ENCODE measurements at places on chromosomes 4 and X.

DNA sequence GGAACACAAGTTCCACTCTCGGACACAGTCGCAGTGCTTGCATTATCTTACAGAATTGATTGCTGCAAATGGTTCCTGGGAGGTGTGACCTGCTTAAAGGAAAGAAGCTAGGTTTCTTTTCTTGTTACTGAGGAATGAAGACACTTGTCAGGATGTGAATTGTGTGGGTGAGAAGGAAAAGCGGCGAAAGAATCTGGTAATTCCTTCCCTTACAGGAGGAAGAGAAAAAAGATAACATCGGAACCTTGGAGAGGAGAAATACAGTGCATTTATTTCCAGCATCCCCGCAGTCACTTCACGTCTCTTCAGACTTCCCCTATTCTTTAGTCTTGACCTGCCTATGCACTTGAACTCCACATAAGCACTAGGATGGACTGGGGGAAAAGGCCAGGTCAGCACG, 389 bp upstream of the CCSER1 start:
- DNase-seq = no peak

DNA sequence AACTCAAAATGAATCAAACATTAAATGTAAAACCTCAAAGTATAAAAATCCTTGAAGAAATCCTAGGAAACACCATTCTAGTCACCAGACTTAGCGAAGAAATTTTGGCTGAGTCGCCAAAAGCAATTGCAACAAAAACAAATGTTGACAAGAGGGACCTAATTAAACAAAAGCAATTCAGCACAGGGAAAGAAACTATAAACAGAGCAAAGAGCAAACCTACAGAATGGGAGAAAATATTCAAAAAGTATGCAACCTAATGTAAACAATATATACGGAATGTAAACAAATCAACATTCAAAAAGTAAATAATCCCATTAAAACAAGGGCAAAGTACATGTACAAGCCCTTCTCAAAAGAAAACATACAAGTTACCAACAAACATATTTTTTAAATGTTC, 974.7 kb downstream of the TRAM1L1 start:
- DNase-seq = no peak

- DNase-seq = no peak
Measured at GRCh38 chr4:109611045-109611646, 51.1 kb downstream of the MCUB start.

DNA sequence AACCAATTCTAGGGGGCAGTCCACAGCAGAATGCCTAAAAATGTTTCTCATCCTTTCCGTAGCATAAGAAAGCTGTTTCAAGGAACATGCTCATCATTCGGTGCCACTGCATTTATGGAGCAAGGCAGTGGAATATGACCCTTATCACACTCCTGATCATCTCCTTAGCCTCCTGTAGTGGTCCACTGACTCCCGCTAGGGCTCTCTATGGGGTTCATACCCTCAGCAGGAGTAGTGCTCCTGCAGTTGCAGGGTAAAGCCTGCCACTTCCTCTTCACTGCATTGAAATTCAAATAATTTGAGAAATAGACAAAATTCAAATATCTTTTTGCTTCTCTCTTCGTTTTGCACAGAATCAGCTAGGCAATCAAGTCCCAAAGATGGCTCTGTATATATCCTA, 107.0 kb downstream of the NDST3 start:
- DNase-seq = no peak

DNA sequence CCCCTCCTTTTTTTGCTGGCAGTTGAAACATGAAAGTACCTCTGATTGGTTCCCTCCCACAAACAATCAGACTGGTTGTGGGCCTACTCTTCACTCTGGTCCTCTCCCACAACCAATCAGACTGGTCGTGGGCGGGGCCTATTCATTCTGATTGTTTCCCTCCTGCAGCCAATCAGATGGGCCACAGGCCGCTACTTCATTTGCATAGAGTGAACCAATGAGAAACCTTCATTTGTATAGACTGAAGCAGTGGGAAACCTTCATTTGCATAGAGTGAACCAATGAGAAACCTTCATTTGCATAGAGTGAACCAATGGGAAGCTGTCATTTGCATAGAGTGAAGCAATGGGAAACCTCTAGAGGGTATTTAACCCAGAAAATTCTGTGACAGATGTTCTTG, 55.2 kb downstream of the TRMT44 start:
- no peak for DNase-seq

DNA sequence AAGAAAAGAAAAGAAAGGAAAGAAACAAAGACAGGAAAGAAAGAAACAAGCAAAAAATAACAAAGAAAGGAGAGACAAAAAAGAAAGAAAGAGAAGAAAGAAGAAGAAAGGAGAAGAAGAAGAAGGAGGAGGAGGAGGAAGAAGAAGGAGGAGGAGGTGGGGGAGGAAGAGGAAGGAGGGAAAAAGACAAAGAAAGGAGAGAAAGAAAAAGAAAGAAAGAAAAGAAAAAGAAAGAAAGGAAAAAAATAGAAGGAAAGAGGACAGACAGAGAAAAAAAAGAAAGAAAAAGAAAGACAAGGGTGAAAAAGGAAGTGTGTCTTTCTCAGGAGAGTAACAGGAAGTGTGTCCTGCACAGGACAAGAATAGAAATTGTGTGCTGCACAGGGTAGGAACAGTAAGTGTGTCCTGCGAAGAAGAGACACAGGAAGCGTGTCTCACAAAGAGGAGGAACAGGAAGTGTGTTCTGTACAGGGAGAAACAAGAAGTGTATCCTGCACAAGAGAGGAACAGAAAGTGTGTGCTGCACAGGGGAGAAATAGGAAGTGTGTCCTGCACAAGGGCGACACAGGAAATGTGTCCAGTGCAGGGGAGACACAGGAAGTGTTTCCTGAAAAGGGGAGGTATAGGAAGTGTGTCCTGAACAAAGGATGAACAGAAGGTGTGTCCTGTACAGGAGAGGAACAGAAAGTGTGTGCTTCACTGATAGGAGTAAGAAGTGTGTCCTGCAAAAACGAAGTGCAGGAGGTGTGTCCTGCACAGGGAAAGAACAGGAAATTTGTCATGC, 101.2 kb downstream of the ARSF start:
- peak; percentile 17 for DNase-seq

DNA sequence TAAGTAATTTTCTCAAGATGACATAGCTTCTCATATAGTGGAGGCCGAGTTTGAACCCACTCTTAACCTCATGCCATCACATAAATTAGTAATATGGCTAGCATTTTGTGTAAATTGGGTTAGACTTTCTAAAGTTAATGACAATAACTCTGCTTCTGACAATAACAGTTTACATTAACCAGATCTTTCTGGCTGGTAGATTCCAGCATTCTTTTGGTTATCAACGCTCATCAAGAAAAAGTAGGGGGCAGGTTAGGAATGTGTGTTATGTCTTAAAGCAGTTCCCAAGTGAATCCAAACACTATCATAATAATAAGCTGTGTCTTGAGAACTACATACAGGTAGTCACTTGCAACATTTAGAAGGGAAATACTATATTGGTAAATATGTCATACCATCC, 162.5 kb downstream of the PRDM5 start:
- no peak for DNase-seq

DNA sequence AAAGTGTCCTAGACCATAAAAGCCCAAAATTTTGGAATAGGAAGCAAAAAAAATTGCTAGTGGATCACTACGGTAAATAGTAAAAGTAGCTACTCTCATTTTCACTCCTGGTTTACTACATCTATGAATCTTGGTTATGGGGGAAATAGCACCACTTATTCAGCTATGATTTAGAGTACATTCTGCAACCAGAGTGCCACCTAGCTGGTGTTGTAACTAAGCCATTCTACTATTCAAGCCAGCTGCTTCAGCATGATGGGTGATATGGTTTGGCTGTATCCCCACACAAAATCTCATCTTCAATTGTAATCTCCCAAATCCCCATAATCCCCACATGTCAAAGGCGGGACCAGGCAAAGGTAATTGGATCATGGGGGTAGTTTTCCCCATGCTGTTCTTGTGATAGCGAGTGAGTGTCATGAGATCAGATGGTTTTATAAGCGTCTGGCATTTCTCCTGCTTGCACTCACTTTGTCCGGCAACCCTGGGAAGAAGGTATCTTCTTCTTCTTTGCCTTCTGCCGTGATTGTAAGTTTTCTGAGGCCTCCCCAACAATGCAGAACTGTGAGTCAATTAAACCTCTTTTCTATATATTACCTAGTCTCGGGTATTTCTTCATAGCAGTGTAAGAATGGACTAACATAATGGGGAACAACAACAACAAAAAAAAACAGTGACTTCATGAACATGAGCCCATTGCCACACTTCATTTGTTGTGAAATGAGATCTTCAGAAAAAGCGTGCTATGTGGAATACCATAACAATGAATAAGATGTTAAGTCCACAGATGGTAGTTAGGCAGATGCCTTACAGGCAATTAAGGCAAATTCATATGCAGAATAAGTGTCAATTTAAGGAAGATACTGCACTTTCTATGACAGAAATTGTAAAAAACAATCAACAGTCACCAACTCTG, 280.1 kb downstream of the PABPC4L start:
- DNase-seq = no peak

GRCh38 chr4:77917075-77917474, 54.4 kb downstream of the MRPL1 start:
- no peak for DNase-seq

GRCh38 chr4:162700815-162701361, 465.8 kb downstream of the NAF1 start:
- DNase-seq = no peak

DNA sequence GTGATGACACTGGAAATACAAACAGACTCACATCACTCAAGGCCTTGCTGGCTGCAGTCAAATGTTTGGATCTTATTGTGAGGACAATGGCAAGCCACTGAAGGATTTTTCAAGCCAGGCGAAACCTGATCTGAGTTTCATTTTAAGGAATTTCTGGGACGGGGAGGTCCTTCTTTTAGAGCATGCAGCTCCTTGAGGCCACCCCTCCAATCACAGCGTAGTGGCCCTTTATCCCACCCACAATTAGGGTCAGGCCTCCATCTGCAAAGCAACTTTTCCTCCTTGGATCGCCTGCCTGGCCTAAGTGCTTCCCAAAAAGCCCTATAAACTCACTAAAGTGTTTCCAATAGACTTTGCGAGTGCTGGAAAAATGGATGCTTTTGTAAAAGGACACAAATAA, 115.5 kb downstream of the EFHC2 start:
- DNase-seq = no peak

GRCh38 chrX:1012678-1013300, 199.7 kb downstream of the CRLF2 start:
- no peak for DNase-seq

DNA sequence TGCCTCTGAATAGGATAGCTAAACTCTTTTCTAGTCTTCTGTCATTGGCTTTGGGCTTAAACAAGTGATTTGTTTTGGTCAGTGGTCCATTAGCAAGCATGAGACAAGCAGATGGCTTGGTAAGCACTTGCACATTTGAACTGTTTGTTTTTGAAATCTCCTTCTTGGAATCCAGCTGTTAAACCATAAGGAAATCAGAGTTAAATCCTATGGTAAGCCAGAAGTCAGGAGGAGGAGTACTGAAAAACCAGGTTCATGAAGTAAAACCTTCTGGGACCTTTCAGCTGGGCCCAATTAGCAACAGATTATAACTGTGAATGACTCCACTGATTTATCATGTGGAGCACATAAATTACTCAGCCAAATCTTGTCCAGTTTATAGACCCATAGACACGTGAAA, 1042.5 kb upstream of the PABPC4L start:
- DNase-seq = no peak

GRCh38 chr4:184267673-184268583, 50.3 kb upstream of the ENPP6 start:
- peak; percentile 84 for DNase-seq

GRCh38 chrX:103573202-103573601, 12.1 kb upstream of the TCEAL4 start:
- DNase-seq = no peak

DNA sequence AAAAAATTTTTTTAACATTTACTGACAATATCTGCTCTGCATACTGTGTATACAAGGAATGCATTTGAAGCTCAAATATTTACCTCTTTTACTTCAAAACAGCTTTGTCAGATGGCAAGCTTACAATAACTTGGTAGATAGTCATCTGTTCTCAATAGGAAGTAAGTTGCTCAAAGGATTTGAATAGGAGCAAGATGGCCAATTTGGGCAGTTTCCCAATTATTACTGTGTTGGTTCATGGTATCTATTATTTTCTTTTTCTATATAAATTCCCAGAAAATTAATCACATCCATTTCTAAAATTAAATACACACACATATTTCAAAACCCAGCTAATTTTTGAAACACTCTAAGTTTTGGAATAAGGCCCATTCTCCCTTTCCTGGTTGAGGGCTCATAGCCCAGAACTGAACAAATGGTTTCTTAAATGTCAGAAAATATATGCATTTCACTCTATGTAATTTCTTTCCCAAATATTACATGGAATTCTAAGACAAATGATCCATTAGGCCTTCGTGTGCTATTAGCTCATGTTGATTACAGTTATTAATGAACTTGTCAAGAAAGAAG, 60.2 kb upstream of the BLTP1 start:
- no peak for DNase-seq

DNA sequence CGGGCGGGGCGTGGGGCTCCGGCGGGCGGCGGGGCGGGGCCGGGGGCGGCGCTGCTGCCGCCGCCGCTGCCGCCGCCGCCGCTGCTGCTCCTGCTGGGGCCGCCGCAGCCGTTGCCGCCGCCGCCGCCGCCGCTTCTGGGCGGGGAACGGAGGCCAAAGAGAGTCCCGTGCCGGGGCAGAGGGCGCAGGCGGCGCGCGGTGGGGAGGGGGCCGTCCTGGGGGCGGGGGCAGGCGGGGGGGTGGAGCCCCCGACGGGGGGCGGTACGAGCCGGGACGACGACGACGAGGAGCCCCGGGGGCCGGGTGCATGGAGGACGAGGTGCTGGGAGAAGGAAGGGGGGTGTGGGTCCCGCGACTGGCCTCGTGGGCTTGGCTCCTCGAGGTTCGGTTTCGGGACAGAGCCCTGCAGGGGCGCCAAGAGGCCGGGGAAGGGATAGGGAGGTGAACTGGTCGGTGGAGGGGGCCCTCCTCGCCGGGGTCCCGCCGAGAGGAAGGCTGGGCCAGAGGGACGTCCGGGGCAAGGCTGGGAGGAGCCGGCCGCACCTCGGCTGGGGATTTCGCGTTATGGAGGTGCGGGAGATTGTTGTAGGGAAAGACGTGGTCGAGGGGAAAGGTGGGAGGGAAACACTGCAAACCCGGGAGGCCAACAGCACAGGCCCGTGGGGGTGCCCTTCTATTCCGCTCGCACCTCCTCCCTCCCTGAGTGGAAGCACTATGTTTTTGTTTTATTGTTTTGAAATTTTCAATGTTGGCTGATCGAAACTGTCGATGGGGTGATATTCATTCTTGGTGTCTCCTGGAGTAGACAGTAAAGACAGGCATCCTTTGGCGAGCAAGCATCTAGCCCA, 1.9 kb downstream of the BCORL1 start:
- peak; percentile 37 for DNase-seq

DNA sequence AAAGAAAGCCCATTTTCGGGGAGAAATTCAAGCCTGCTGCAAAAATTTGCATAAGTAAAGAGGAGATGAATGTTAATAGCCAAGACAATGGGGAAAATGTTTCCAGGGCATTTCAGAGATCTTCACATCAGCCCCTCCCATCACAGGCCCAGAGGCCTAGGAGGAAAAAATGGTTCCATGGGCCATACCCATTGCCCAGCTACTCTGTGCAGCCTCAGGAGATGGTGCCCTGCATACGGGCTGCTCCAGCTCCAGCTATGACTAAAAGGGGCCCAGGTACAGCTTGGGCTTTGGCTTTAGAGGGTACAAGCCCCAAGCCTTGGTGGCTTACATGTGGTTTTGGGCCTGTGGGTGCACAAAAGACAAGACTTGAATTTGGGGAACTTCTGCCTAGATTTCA, 168.0 kb upstream of the DIPK2B start:
- DNase-seq = no peak
